ENCODE measurements at places on chromosomes 3 and 15. TPM values are rescaled to one million over a fixed set of nuclear protein-coding genes. Genes with fewer than 3 reads are reported as not detected.

The CPEB1 gene
- total RNA-seq: 0.18 TPM

DNA sequence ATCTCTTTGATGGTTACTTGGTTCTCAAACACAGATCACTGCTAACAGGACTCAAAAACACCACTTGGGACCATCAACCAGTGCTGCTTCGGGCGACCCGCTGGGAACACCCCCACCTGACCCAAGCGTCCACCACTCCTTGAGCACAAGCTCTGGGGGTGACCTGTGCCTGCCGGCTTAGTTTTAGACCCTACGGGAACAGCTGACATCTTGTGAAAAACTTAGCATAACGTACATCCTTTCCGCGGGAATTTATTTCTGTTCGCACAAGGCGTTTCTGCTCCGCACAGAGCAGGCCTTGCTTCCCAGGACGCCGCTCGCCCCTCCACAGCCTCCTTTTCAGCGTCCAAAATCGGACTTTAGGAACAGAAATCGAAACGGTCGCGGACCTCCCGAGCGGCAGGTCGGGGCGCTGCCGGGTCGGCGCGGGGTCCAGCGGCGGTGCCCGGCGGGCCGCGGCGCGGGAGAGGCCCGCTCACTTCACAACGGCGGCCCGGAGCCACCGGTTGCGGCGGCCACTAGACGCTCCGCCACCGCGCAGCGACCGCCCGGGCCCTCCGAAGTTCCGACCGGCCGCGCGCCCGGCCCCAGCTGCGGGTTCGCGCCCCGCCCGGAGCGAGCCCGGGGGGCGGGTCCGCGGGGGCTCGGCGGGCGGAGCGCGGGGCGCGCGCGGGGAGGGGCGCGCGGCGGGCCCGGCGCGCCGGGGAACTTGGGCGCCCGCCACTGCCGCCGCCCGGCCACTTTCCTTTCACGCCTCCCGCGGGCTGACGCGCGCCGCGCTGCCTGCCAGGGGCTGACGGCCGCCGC is 959 bp downstream of the SFMBT1 start:
- DNase-seq: peak; percentile 77

The PRSS50 gene
- not detected for total RNA-seq

The TMEM266 gene
- not detected for total RNA-seq

Data from activated CD4-positive, alpha-beta T cell treated with anti-CD3 and anti-CD28 coated beads for 36 hours (primary cell).